CD4-positive, alpha-beta memory T cell (primary cell): ENCODE measurements at places on chromosomes 5 and 9. TPM values are rescaled to one million over a fixed set of nuclear protein-coding genes. Genes with fewer than 3 reads are reported as not detected.

DNA sequence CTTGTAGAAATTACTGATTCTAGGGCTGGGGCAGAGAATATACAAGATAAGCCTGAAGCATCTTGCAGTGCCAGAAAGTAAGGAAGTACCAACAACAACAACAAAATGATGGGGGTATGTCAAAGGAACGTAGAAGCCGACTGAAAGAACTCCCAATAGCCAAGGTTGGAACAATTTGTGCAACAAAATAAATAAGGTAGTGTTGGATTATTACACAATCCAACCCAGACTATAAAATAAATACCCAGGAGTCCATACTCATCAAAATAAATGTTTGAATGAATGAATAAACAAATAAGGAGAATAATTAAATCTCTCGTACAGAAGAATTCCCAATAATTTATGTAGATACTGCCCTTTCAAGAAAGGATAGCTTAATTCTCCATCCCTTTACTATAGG, 31.1 kb upstream of the GNAQ start:
- no peak overlapping the region for H3K4me3 ChIP-seq
- no peaks in the 10 kb centered on the region for H3K36me3 ChIP-seq
- DNase-seq, result no peak
- no peaks in the 10 kb centered on the region for H3K27me3 ChIP-seq
- no peaks in the 10 kb centered on the region for H3K4me1 ChIP-seq

DNA sequence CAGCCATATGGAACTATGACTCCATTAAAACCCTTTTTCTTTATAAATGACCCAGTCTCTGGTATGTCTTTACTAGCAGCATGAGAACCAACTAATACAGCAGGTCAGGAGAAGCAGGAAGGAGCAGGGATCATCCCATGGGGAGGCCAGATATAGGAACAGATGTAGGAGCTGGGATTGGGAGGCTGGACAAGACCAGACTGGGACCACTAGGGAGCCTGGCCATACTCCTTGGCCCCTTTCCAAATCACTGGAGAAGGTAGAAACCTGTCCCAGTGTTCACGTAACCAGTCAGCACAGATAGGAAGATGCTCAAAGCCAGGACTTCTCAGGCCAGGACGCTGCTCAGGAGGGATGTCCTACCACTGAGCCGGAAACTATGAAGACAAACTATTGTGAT, 95.5 kb downstream of the LMX1B start:
- no peak overlapping the region for H3K4me3 ChIP-seq
- H3K27ac ChIP-seq, result no peak overlapping the region
- peaks cover 17% of the 10 kb centered on the region for H3K4me1 ChIP-seq

- peak overlapping the region; percentile 83 for H3K27ac ChIP-seq
- no peaks in the 10 kb centered on the region for H3K36me3 ChIP-seq
- no peaks in the 10 kb centered on the region for H3K27me3 ChIP-seq
- H3K4me3 ChIP-seq, result peak overlapping the region; percentile 67
Observed at GRCh38 chr9:83920469-83920926, 734 bp downstream of the KIF27 start.

GRCh38 chr5:129541051-129541450, 81.0 kb downstream of the ADAMTS19 start:
- H3K27ac ChIP-seq, result no peak overlapping the region
- DNase-seq, result no peak
- no peaks in the 10 kb centered on the region for H3K27me3 ChIP-seq
- no peak overlapping the region for H3K4me3 ChIP-seq
- H3K4me1 ChIP-seq, result no peaks in the 10 kb centered on the region

DNA sequence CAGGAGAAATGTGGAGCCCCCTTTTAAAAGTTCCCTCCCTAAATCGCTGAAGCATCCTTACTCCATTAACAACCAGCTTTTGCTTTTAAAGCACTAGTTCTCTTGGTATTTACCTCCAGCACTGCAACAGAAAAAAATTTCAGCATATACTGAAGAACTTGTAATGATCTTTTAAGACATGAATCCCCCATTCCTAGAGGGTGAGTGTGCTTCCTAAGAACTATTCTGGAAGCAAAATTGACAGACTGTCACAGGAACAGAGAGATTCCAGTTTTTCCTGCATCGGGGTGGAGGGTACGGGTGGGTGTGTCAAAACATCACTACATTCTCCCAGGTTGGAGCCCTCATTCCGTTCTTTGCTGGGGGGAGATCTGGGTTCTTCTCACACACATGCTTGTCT, 151.9 kb downstream of the EBF1 start:
- H3K4me1 ChIP-seq, result no peaks in the 10 kb centered on the region
- no peaks in the 10 kb centered on the region for H3K36me3 ChIP-seq
- no peak for DNase-seq

- H3K27ac ChIP-seq, result no peak overlapping the region
- DNase-seq, result no peak
- H3K36me3 ChIP-seq, result peaks cover 3% of the 10 kb centered on the region
- no peak overlapping the region for H3K4me3 ChIP-seq
- H3K4me1 ChIP-seq, result peaks cover 35% of the 10 kb centered on the region
Observed at GRCh38 chr5:5420251-5420650, 2.2 kb upstream of the ICE1 start.

DNA sequence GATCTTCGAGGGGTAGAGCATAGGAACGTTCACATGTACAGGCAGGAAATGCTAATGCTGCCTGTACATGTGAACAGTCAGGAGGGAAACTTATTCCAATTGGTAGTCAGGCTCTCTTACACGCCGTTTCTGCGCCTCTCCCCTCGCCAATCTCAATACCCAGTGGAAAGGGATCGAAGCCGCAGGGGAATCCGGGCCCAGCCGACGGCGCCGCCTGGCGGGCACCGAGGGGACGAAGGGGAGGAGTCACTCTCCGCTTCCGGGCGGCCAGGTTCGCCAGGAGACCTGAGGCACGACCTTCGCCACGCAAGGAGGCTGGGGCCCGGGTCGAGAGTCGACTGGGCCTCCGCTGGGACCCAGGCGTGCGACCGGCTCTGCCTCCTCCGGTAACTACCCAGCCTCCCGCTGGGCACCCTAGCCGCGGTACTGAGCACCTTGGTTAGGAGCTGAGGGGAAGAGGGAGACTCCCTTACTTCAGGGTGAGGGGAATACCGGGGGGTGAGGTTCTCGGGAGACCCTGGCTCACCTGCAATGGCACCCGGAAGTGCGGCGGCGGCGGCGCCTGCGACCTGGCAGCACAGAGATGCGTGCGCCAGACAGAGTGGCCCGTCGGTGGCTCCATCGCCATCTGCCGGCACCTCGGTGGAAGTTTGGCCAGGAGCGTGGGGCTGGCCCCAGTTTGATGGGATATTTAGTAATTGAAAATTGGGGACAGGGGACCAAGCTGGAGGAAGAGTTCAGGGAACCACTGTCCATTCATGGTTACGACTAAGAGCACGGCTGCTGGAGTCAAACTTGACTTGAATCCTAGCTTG, at the start of gene PIGO:
Gene PIGO (minus strand): TSS at position 557 of the 815 bp plus-strand sequence. CDS start 1,026 bp downstream, outside the sequence.
- DNase-seq, result peak; percentile 92
- H3K27ac ChIP-seq, result peak within 1 kb of the TSS; percentile 92
- peaks cover 31% of the 10 kb centered on the region for H3K36me3 ChIP-seq
- peak within 1 kb of the TSS; percentile 87 for H3K4me3 ChIP-seq
- peaks cover 15% of the 10 kb centered on the region for H3K4me1 ChIP-seq

GRCh38 chr9:19598722-19599121, 189.9 kb downstream of the ACER2 start:
- no peak for DNase-seq
- no peak overlapping the region for H3K27ac ChIP-seq
- H3K36me3 ChIP-seq, result no peaks in the 10 kb centered on the region
- H3K4me3 ChIP-seq, result no peak overlapping the region
- H3K4me1 ChIP-seq, result no peaks in the 10 kb centered on the region

DNA sequence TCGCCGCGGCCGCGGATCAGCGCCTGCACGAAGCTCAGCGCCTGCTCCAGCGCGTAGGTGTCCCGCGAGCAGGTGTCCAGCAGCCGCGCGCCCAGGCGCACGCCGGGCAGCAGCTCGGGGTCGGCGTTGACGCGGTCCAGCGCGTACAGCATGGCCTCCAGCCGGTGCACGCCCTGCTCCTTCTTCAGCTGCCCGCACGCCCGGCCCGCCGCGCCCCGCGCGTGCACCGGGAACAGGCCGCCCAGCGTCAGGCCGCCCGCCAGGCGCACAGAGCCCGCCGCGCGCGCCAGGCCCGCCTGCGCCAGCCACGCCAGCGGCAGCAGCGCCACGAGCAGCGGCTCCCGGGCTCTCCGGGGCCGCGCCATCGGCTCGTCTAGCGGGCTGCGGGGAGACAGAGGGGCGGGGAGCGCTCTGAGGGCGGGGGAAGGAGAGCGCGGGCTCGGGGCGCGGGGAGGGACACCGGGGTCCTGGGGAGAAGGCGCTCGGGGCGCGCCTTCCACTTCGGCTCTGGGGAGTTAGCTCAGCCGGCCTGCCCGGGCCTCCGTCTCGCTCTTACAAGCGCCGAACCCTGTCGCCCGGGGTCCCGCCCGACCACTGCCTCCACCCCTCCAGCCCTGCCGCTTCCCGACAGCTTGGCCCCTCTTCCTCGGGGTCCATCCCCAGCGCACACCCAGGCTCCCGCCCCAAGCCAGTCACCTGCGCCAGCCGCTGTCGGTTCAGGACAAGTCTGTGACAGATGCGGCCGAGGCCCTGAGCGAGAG, at the start of gene GRM6:
Gene GRM6 (minus strand): TSS at position 741 of the 761 bp plus-strand sequence. CDS start 376 bp downstream, at position 365.
- no peak for DNase-seq
- H3K4me3 ChIP-seq, result no peak within 1 kb of the TSS
- H3K27me3 ChIP-seq, result no peaks in the 10 kb centered on the region
- H3K36me3 ChIP-seq, result no peaks in the 10 kb centered on the region
- H3K27ac ChIP-seq, result no peak within 1 kb of the TSS

DNA sequence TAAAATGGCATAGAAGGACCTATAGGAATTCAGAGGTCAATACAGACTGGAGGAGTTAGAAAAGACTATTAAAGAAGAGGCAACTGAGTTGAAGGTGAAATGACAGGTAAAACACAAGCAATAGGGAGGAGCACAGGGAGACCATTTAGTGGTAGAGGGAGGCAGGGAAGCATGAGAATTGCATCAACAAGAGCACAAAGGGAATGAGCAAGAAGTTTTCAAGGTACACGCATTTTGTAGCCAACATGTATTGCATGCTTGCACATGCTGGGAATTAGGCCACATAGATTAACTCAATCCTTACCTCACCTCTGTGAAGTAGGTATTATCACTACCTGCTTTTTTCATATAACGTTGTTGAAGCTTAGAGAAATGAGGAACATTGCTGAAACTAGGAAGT, 42.3 kb downstream of the PLPP1 start:
- no peaks in the 10 kb centered on the region for H3K36me3 ChIP-seq
- DNase-seq, result no peak
- no peak overlapping the region for H3K27ac ChIP-seq
- H3K27me3 ChIP-seq, result no peaks in the 10 kb centered on the region
- no peaks in the 10 kb centered on the region for H3K4me1 ChIP-seq

- no peak for DNase-seq
- no peaks in the 10 kb centered on the region for H3K4me1 ChIP-seq
- H3K36me3 ChIP-seq, result no peaks in the 10 kb centered on the region
- no peak overlapping the region for H3K27ac ChIP-seq
- no peaks in the 10 kb centered on the region for H3K27me3 ChIP-seq
Observed at GRCh38 chr5:64144425-64145215, 21.0 kb upstream of the RNF180 start.

DNA sequence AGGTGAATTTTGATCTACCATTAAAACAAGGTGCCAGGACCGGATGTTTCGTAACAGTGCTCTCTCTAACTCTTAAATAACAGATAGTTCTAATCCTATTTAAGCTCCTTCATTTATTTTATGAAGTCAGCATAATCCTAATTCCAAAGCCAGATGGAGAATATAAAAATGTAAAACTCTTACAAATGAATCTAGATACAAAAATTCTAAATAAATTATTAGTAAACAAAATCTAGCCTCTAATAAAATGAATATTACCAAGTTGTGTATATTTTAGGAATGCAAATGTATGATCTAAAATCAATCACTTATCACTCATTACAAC, 32.4 kb upstream of the IL33 start:
- H3K4me1 ChIP-seq, result no peaks in the 10 kb centered on the region
- no peak overlapping the region for H3K27ac ChIP-seq
- DNase-seq, result no peak

DNA sequence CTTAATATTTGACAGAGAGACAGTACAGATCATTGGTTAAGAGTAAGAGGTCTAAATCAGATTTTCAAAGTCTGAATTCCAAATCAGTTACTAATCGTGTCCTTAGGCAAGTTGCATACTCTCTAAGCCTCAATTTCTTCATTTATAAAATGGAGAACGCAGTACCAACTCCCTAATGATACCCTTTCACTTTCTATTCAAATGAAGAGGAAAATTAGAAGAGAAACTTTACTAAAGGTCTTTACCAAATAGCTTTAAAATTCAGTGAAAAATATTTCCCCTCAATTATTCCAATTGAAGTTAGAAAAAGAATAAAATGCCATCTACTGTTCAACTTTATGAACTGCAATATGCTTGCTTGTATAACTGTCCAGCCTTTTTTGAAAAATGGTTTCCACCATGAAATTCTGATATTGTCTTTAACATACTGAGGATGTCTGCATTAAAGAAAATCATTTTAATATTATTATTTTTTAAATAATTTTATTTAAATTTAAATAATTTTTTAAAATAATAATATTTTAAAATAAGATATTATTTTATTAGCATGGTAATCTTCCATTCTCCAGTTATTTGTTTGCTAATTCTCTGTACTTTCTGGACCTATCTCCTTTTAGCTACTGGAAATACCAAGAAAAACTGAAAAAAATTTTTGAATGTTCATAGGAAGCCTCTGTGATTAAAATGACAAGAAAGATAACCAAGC, 36.0 kb downstream of the POC5 start:
- H3K27me3 ChIP-seq, result no peaks in the 10 kb centered on the region
- DNase-seq, result no peak
- no peak overlapping the region for H3K4me3 ChIP-seq
- peaks cover 6% of the 10 kb centered on the region for H3K36me3 ChIP-seq
- no peak overlapping the region for H3K27ac ChIP-seq
- H3K4me1 ChIP-seq, result peaks cover 5% of the 10 kb centered on the region

GRCh38 chr9:89207026-89207425, 28.4 kb upstream of the SHC3 start:
- no peaks in the 10 kb centered on the region for H3K27me3 ChIP-seq
- H3K4me1 ChIP-seq, result no peaks in the 10 kb centered on the region
- DNase-seq, result no peak
- no peak overlapping the region for H3K27ac ChIP-seq

GRCh38 chr5:154384480-154385235, 61.1 kb upstream of the SAP30L start:
- H3K27me3 ChIP-seq, result no peaks in the 10 kb centered on the region
- no peak overlapping the region for H3K4me3 ChIP-seq
- DNase-seq, result no peak
- H3K4me1 ChIP-seq, result no peaks in the 10 kb centered on the region
- H3K36me3 ChIP-seq, result peaks cover 11% of the 10 kb centered on the region

DNA sequence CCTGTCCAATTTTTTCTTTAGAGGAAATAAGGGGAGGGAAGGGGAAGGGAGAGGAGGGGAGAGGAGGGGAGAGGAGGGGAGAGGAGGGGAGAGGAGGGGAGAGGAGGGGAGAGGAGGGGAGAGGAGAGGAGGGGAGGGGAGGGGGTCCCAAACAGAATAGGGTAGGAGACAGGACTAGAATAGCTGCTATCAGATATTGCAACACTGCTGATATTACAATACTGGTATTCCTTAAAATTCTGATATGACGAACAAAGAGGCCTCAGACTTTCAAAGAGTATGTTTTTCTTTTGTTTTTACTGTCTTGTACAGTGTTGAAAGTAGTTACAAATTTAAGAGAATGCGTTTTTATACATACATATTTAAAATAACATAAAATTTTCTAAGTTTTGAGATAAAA, 67.5 kb downstream of the RICTOR start:
- no peak for DNase-seq
- H3K4me1 ChIP-seq, result peaks cover 19% of the 10 kb centered on the region
- H3K4me3 ChIP-seq, result no peak overlapping the region
- H3K36me3 ChIP-seq, result peaks cover 7% of the 10 kb centered on the region
- no peak overlapping the region for H3K27ac ChIP-seq
- H3K27me3 ChIP-seq, result no peaks in the 10 kb centered on the region

The STOML2 gene
- total RNA-seq, result 45.3 TPM

The RANBP17 gene
- total RNA-seq, result not detected

The PCAT7 gene
- not detected for total RNA-seq

The CBY3 gene
- 0.58 TPM for total RNA-seq

The ZNF618 gene
- total RNA-seq, result 1.7 TPM

The ANKRD55 gene
- 12.3 TPM for total RNA-seq

The SV2C gene
- total RNA-seq, result not detected
